ENCODE measurements at places on chromosomes 4 and X. TPM values are rescaled to one million over a fixed set of nuclear protein-coding genes. Genes with fewer than 3 reads are reported as not detected.

DNA sequence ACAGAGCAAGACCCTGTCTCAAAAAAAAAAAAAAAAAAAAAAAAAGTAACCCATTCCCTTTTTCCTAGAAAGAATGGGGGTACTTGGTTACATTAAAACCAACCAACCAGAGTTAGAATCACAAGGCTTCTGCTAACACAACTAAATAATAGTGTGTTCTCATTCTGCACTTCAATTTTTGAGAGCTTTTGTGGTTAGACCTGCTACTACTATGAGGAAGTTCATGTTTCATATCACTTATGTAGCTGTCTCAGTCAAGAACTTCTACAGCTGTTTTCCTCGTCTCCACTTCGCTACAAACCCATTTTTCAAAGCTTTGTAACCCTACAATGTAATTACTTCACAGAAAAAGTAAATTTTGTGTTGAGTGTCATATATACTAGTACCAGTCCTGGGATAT is 58.3 kb downstream of the PDHA2 start:
- DNase-seq, result no peak

Gene F8A2
- not detected for total RNA-seq

DNA sequence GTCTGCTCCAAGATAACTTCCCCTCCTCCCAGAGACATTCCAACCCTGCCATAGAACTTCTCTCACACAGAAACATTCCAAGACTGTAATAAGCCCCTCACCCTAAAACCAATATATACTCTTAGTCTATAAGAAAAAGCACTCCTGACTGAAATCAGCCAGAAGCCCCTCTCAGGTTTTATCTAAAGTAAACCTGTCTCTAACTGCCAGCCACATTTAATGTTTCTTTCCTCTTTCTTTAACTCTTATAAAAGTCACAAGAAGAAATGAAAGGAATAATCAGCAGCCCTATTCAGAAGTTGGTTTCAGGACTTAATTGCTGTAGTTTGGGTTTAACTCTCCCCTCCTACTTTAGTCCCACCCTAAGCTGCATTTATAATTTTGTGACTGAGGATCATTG is 165.0 kb upstream of the ZCCHC13 start:
- DNase-seq, result no peak

Gene TMSB15A
- total RNA-seq, result 0.47 TPM

- no peak for DNase-seq
Measured at GRCh38 chrX:69237236-69237635, 72.0 kb upstream of the PJA1 start.

Gene CYP4V2
- 38.4 TPM for total RNA-seq

Gene STAP1
- total RNA-seq, result 0.32 TPM

GRCh38 chrX:126770179-126770578 is 49.4 kb upstream of the PRR32 start:
- DNase-seq, result no peak

- DNase-seq, result no peak
Measured at GRCh38 chr4:12993923-12994322, 490.2 kb downstream of the RAB28 start.

DNA sequence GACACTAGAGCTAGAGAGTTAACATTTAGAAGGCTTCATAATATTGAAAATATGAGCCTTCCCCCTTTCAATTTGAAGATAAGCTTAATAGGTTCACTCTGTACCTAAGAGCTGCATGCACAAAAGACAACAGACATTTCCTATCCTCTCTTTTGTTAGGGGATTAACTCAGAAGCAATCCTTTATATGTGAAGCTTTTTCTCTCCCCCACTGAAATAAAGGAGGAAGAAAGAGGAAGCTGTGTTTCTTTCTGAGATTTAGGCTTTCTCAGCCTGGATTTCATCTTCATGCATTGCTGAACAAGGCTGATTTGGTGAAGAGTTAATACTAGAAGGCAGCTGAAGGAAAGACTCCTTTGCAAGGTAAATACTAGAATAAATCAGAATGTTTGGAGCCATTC is 21.0 kb upstream of the CABS1 start:
- no peak for DNase-seq

- no peak for DNase-seq
Measured at GRCh38 chrX:117713411-117713810, 403.2 kb downstream of the KLHL13 start.

- DNase-seq, result no peak
Measured at GRCh38 chr4:119585771-119586170, 42.8 kb downstream of the PDE5A start.

DNA sequence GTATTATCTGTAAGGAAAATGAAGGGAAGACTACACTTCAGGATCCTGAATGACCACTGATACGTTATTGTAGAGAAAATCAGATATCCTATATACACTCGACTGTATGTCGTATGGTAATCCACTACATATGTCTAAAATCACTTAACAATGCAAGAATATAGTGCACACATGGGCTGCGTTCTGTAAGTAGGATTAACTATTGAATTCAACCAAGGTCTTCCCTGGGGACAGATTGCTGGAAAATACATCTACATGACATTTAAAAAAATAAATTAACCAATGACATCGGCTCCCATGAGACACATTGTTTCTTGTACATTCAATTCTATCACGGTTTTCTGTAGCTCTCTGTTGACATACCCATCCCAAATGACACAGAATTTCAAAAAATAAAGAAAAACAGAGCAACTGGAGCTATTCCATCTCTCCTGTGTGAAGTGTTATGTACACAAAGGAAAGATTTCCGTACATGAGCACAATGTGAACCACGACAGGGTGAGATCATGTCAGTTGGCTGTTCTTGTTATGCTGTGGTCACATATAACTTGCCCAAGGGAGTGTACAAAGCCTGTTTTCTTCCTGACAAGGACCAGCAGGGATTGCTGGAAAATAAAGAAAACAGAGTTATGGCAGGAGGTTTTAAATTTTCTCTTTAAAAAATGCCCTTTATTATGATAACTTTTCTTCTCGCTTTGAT is 6.1 kb downstream of the ENOX2 start:
- no peak for DNase-seq

Gene ENAM
- not detected for total RNA-seq
